ENCODE measurements at places on chromosomes 3 and 15. TPM values are rescaled to one million over a fixed set of nuclear protein-coding genes. Genes with fewer than 3 reads are reported as not detected.

SLC9C1 gene
- not detected for total RNA-seq

GP9 gene
- total RNA-seq, result not detected

PFKFB4 gene
- total RNA-seq, result 78.0 TPM

FILIP1L gene
- 13.9 TPM for total RNA-seq

PLA2G4E gene
- not detected for total RNA-seq

Data from Peyer's patch (tissue), 4 donors.